ENCODE measurements at places on chromosomes 6 and 20. TPM values are rescaled to one million over a fixed set of nuclear protein-coding genes. Genes with fewer than 3 reads are reported as not detected.

ANKRD66 gene
- total RNA-seq = 0.71 TPM

HLA-DRB1 gene
- 62.1 TPM for total RNA-seq

ANGPT4 gene
- 10.7 TPM for total RNA-seq

PEDS1 gene
- total RNA-seq = 12.4 TPM

SIRPD gene
- not detected for total RNA-seq

PTK6 gene
- total RNA-seq = 0.08 TPM

RUNX2 gene
- total RNA-seq = 1.6 TPM

CEP85L gene
- 24.3 TPM for total RNA-seq

All from ovary (tissue), 10 donors.